ENCODE measurements at places on chromosomes 3 and 15. TPM values are rescaled to one million over a fixed set of nuclear protein-coding genes. Genes with fewer than 3 reads are reported as not detected.

The P2RY14 gene
- total RNA-seq, result not detected

The PLA2G4F gene
- total RNA-seq, result not detected

The SERINC4 gene
- total RNA-seq, result not detected

The PLA2G4E gene
- not detected for total RNA-seq

The ADCY5 gene
- 1.2 TPM for total RNA-seq

The DTX3L gene
- total RNA-seq, result 32.4 TPM

The VIPR1 gene
- total RNA-seq, result not detected

The SEMA3B gene
- total RNA-seq, result 0.96 TPM

The ENTPD3 gene
- not detected for total RNA-seq

All from SK-MEL-5 (cell line).